ENCODE measurements at places on chromosomes 2 and 18.

DNA sequence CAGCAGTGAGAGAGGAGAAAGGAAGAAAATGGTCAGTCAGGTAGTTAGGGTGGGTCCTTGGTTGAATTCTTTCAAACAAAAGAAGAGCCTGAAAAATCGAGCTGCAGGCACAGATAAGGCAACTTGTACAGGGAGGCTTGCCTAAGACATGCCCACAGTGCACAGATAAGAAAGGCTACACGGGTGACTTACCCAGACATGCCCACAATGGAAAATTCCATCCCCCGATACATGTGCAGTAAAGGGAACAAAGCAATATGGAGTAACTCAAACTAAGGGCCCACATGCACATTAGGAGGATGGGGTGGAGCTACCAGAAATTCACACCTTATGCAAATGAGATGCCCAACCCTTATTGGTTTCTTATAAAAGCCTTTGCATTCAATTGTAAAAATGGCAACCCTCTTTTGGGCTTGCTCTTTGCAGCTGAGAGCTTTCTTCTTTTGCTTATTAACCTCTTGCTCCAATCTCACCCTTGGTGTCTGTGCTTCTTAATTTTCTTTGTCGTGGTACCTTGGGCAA is 110.3 kb upstream of the RMP24 start:
- no peak for DNase-seq

DNA sequence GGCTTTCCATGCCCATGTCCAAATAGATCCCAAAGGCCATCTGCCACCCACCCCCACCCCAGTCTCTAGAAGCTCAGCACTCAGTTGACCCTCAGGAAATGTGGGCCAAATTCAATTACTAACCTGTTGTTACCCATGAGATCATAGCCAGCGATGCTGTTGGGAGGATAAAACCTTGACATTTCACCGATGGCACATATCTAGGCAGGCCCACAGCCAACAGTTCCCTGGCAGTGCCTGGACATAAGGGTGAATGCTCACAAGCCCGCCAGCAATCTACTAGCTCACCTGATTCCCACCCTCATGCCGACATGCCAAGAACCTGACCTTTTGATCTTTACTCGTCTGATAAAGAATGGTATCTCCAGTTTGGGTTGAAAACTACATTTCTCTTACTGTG is 11.8 kb upstream of the ACOXL start:
- DNase-seq: no peak

DNA sequence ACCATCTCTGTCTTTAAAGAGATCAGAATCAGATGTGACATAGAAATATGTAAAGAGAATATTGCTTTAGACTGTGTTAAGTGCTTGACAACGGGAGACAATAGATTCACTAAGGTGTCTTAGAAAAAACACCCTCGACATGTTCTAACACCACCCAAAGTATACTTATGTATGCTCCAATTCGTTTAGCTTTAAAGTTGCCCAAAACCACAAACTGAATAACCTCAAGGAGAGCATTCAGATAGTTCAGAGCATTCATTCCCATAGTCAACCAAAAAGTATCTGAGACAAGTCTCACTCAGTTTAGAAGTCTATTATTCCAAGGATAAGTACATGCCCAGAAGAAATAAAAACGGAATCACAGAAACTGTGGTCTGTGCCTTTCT is 96.4 kb downstream of the KYNU start:
- DNase-seq: peak; percentile 47

GRCh38 chr18:64127172-64127571 is 21.7 kb downstream of the LINC00305 start:
- DNase-seq: no peak
